Cerebellum (tissue), 4 donors: ENCODE measurements at places on chromosomes 7 and 10. TPM values are rescaled to one million over a fixed set of nuclear protein-coding genes. Genes with fewer than 3 reads are reported as not detected.

The ARHGEF5 gene
- total RNA-seq = 1.2 TPM

The C7orf57 gene
- total RNA-seq = 2.4 TPM

The PRF1 gene
- not detected for total RNA-seq

The BET1 gene
- total RNA-seq = 26.6 TPM
